ENCODE measurements at places on chromosomes 7 and 10.

GRCh38 chr7:81833401-81833800 is 63.6 kb upstream of the HGF start:
- DNase-seq, result no peak

DNA sequence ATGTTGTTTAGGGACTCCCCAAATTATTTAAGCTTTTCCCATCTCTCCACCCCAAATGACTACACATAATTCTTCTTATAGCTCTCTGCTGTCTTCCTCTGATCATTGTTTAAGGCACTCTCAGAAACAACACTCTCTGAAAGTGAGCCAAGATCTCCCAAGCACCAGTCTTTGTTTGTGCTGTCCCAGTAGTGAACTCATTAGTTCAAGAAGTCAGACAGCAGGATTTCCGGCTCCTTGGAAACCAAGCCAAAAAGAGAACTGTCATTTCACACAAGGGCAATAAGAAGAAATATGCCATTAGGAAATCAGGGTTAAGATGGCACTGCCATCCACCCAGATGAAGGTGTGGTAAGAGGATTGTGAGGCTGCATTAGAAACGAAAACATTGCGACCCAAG is 83.1 kb downstream of the FZD1 start:
- DNase-seq, result no peak

GRCh38 chr10:14184841-14185315 is 145.8 kb downstream of the FRMD4A start:
- no peak for DNase-seq

GRCh38 chr7:66664590-66665293 is 36.1 kb downstream of the KCTD7 start:
- DNase-seq, result peak; percentile 27

GRCh38 chr7:108120196-108120595 is 10.0 kb downstream of the LAMB4 start:
- no peak for DNase-seq

- no peak for DNase-seq
Observed at GRCh38 chr7:131550846-131551245, 5.6 kb downstream of the PODXL start.

DNA sequence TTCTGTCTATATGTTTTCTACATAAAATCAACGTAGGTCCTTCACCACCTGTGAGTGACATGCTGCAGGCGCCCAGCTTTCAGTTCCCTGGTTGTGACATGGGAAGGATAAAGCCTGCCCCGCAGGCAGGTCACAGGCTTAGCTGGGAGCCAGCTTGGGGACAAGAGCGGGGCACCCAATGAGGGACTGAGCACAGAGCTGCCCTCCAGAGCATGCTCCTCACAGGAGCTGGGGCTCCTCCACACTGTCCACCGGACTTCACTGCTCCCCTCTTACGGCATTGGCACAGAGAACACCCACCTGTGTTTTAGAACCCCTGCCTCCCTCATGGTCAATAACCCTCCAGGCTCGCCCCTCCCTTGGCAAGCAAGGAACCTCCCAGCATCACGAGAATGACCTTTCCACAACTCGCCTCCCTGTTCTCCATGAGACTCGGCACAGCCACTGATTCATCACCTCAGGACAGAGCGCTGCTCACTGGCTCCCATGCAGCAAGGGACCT is 187.1 kb downstream of the TNS3 start:
- DNase-seq, result no peak

- peak; percentile 84 for DNase-seq
Observed at GRCh38 chr10:3104251-3104918, 37.0 kb downstream of the PFKP start.
